ENCODE measurements at places on chromosomes 6 and 20.
A peak's percentile ranks its signal among the peaks of the same experiment; 100 is the strongest.

- no peak for DNase-seq
Observed at GRCh38 chr6:131172222-131172621, 37.0 kb downstream of the AKAP7 start.

GRCh38 chr6:169224185-169224695 lies 29.4 kb downstream of the THBS2 start:
- DNase-seq: no peak

DNA sequence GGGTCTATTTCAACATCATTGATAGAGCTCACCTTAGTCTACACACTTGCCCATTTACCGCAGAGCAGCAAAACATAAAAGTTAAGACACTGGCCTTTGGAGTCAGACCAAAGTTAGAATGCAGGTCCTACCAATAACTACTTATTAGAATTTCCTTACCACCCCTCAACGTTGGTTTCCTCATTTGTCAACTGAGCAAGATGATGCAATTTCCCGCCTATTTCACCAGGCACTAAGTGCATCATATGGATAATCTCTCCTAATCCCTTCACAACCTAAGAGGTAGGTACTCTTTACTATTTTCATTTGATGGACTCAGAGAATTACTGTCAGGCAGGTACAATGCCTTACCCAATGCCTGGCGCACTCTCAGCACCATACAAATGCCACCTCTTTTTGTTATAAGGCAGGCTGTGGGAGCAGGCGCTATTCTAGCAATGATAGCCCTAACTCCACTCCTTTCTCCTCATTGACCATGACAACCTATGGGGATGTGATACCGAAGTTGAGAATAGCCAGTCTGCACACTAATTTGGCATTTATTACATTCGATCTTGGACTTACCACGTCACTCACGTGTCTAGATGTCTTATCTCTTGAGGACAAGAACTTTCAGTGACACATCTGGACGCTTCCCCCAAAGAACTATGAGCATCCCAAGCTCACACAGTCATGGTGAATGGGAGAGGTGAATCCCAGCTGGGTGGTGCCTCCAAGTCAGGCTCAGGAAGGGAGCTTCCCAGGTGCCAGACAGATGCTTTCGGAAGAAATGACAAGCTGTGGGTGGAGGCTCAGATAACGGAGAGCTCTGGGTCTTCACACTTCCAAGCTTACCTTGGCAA lies 128.1 kb upstream of the STMND1 start:
- no peak for DNase-seq

- no peak for DNase-seq
Observed at GRCh38 chr6:101544286-101544685, 150.8 kb downstream of the GRIK2 start.

DNA sequence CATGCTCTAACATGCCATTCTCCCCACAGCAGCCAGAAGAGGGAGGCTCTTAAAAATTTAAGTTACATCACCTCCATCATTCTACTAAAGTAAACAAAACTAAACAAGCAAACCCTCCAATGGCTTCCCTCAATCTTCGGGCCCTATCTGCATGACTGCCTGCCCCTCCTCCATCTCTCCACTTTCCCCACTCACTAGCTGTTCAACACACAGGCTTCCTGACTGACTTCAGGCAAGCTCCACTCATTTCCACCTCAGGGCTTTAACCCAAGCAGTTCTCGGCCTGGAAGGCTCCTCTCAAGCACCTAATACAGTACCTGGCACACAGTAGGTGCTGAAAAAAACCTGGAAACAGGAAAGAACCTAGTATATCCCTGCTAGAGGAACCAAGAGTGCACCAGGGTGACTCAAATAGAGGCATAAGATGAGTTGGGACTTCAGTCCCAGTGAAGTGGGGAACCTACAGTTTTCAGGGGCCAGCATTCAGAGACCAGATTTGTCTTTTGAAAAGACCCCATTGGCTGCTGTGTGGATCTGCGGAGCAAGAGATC lies 2.8 kb downstream of the AHCY start:
- DNase-seq: no peak

DNA sequence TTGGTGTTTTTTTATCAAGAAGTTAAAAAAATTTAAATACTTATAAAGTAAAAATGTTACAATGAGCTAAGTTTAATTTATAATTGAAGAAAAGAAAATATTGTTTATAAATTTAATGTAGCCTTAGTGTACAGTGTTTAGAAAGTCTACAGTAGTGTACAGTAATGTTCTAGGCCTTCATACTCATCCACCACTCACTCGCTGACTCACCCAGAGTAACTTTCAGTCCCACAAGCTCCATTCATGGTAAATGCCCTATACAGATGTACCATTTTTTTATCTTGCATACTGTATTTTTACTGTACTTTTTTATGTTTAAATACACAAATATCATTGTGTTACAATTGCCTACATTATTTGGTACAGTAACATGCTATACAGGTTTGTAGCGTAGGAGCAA lies 26.0 kb downstream of the HTR1E start:
- DNase-seq: no peak

DNA sequence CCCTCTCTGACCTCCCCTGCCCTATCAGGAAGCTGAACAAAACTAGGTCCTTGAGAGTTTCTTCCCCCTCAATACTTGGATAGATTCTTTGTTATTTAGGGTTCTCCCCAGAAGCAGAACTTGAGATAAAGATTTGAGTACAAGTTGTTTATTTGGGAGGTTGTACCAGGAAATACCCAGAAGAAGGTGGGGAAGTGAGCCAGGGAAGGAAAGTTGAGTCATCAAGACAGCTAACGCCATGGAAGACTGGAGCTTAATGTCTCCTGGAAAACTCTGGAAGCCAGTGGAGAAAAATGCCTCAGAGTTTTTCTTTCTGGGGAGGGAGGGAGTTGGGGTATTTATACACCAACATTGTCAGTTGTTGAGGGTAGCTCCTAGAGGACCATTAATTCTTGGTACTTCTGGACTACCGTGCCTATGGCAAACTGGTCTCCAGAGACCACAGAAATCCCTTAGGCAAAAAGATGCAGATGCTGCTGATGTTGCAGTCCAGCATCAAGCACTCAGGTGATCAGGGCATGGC lies 102.6 kb upstream of the ZFP64 start:
- no peak for DNase-seq

DNA sequence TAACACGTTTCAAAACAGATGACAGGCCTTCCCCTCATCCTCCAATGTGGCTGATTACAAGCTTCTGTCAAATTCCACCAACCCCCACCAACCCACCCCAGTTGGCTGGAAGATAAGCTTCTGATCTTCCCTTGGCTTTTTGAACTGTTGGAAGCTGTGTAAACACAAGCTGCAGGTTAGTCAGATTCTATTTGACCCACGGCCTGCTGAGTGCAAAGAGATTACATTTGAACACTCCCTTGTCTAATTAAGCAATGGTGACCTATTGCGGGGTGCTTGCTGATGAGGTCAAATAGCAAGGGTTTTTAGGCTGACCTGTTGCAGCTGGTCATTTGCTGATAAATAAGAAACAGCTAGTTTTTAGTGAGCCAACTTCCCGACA lies 379.7 kb downstream of the BMP2 start:
- no peak for DNase-seq

DNA sequence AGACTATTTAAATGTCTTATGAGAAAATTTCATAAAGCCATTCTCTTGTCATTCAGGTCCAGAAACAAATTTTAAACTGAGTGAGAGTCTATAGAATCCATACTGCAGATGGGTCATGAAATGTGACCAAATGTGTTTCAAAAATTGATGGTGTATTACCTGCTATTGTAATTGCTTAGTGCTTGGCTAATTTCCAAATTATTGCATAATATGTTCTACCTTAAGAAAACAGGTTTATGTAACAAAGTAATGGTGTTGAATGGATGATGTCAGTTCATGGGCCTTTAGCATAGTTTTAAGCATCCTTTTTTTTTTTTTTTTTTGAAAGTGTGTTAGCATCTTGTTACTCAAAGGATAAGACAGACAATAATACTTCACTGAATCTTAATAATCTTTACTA lies 5.0 kb downstream of the MARCKS start:
- no peak for DNase-seq

GRCh38 chr20:53789989-53790675 lies 196.5 kb upstream of the ZNF217 start:
- DNase-seq: no peak

DNA sequence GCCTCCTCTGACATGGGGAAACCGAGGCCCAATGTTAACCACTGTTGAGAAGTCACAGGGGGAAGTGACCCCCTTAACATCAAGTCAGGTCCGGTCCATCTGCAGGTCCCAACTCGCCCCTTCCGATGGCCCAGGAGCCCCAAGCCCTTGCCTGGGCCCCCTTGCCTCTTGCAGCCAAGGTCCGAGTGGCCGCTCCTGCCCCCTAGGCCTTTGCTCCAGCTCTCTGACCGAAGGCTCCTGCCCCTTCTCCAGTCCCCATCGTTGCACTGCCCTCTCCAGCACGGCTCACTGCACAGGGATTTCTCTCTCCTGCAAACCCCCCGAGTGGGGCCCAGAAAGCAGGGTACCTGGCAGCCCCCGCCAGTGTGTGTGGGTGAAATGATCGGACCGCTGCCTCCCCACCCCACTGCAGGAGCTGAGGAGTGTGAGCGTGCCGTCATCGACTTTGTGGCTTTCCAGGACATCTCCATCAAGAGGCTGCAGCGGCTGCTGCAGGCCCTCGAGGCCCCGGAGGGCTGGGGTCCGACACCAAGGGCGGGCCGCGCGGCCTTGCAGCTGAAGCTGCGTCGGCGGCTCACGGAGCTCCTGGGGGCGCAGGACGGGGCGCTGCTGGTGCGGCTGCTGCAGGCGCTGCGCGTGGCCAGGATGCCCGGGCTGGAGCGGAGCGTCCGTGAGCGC lies 1.6 kb downstream of the TNFRSF6B start:
- DNase-seq: peak; percentile 40

- DNase-seq: no peak
Observed at GRCh38 chr6:32432050-32432450, 7.6 kb upstream of the HLA-DRA start.

DNA sequence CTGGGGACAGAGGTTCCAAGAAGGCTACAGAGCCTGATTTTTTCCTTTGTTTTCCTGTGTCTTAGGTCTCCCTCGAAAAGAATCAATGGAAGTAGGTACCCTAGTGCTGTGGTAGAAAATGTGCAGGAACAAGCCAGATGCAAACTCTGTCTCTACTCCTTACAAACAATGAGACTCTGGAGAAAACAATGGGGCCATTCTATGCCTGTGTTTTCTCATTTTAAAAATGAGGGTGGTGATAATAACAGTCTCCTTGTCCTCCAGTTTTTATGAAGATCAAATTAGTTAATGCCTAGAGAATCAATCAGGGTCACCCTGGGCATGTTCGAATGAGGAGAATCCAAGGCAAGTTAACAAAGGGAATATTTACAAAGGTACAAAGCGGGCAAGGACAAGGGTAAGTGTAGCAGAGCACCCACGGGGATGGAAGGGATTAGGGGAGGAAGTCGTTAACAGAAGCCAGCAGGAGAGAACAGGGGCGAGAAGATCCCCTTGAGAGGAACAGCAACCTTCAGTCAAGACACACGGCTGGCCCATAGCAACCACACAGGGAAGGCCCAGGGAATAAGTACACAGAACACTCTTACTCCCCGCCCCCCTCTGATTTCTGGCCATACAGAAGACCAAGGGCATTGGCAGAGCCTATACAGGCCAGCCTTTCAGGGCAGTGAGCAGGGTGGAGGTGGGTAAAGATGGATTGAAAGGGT lies 342.8 kb downstream of the PTPRT start:
- no peak for DNase-seq

DNA sequence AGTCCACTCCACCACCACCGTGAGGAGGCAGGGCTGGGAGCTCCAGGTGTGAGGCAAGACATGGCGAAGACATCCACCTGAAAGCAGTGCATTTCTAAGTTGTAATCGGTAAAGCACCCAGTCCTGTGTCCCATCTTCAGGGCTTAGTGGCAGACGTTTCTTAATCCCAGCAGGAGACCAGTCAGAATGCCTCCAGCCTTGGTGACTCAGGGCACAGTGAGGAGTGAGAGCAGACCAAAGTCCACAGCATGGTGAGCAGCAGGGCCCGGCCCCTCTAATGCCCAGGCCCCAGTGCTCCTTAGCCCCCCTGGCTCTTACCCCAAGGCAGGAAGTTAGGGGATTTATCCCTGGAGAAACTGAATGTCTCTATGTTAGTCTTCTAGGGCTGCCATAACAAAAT lies 183.9 kb downstream of the SYNDIG1 start:
- DNase-seq: no peak

DNA sequence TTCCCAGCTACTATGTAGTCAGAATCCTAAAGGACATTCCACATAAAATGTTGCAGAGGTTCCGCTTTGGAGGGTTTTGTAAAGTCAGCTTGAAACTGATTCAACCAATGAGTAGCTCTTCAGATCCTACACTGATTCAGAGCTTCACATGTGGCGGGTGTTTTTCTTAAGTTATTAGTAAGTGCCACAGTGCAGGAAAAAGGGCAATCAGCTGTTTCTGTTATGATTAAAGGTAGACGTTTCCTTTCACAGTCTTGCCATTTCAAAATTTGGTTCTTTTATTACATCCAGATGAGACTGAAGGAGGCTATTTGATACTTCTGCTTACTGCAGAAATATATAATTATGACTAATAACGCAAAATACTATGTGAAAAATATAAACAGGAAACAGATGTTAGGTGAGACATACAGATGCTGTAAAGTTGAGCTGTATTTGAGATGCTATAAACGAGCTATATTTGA lies 443.9 kb downstream of the CDKAL1 start:
- no peak for DNase-seq

DNA sequence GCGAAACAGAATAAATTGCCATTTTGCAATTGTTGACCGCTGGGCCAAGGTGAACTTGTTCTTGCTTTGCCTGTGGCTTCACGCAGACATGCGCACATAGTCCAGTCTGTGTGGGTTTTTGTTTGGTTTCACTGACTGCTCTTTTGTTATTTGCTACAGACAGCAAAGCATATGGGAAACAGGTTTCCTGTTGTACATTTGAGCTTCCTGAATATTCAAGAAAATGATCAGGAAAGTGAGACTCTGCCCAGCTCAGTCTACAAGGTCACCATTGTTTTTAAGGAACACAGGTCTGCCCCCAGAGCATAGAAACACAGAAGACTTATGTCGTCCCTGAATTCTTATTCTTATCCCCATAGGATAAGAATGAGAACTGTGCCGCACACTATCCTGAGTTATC lies 55.6 kb downstream of the SASH1 start:
- DNase-seq: no peak

- DNase-seq: peak; percentile 78
Observed at GRCh38 chr6:37809197-37809543, 10.4 kb upstream of the ZFAND3 start.

DNA sequence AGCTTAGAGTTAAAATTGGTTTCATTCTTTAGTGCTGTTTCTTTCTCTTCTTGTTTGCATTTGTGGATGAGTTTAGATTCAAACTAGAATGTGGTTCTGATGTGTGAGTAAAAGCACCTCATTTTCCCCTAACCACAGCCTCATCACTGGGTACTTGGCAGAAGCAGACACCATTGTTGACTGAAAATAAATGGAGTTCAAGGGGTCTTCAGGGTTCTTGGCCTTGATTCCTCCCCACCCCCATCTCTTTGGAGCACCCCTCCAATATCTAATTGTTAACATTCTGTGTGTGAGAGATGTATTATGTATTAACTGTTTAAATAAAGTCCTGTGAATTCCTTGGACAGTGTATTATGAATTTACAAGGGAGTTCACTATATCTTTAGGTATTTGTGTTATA lies 59.6 kb downstream of the JARID2 start:
- no peak for DNase-seq

All from Right ventricle myocardium superior (tissue), 1 donor.